ENCODE measurements at places on chromosomes 2 and 18.

GRCh38 chr2:85096616-85097015 is 36.6 kb upstream of the TCF7L1 start:
- DNase-seq, result no peak

DNA sequence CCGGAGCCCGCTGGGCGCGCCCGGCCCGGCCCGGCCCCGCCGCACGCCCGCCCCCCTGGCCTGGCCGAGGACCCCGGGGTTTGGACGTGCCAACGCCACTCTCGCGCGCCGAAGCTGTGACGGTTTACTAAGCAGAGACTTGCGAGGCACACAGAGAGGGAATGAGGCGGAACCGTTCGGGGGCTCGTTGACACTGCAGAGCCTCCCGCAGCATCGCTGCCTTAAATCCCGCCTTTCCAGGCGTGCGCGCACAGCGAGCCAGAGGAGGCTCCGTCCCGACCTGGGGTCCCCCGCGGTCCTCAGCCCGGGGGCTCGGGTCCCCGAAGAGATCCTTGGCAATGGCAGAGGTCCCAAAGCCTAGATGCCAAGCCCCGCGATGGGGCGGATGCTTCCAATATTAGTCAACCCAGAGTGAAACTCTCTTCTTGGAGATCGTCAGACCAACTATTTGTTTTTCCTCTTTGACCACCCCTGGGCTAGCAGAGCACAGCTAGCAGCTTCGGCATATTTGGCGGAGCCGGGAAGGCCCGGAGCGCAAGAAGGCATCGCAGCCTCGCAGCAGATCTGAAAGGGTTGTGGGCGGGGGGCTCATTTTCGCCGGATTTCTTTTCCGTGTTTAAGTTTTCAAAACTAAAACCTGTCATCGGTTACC is at the start of gene ZNF385B:
Gene ZNF385B, minus strand, starts transcription at position 197 of the 652 bp plus-strand sequence.
- no peak for DNase-seq

DNA sequence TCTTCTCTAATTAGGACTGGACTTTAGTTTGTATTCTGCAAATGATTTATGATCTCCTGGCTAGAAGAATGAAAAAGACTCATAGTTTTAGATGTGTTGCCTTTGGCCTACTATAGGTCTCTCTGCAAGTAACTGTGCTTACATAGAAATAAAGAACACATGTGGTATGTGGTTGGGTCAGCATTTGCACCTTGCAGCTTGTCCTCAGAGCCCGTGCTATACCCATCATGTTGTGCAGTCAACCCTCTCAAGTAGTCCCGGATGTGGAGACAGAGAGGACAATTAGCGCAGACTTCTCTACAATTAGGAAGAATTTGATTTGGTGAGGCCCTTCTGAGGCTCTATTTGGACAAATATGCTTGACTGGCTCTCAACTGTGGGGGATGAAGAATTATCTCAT is 203.7 kb upstream of the ITGA4 start:
- DNase-seq, result no peak

GRCh38 chr2:234463626-234464290 is 33.1 kb downstream of the ARL4C start:
- peak; percentile 36 for DNase-seq

- no peak for DNase-seq
Measured at GRCh38 chr18:38654946-38655345, 1089.3 kb upstream of the CELF4 start.

DNA sequence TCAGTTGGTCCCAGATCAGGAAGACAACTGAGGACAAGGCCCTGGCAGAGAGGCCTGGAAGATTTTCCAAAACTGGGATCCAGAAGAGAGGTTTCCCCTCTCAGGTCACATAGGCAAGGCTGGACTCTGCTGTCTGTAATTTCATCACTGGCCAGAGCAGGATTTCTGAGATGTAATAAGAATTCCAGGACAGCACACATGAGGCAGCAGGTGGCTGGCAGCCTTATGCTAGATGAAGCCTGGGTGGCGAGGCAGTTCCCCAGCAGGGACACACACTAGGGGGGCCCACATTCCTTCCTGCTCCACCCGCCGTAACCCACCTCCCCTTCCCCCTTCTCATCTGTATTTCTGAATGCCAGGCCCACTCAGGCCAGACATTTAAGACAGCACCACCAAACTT is 98.6 kb downstream of the HNRNPLL start:
- no peak for DNase-seq

DNA sequence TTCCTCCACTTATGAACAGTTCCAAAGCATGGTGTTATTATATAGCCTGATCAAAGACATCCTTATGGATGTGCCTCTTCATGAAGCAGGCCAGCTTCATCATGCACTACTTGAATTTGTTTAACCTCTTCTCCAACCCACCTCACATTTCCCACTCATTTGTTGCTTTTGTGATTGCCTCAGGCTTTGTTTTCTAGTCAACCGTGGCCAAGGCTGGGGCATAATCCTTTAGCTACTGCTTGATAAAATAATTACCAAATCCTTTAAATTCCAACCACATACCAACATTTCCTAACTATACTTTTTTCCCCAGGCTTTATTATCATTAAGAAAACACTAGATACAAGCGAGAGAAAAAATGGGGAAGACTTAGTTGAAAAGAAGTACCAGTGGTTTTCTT is 39.6 kb upstream of the SCN1A start:
- no peak for DNase-seq

DNA sequence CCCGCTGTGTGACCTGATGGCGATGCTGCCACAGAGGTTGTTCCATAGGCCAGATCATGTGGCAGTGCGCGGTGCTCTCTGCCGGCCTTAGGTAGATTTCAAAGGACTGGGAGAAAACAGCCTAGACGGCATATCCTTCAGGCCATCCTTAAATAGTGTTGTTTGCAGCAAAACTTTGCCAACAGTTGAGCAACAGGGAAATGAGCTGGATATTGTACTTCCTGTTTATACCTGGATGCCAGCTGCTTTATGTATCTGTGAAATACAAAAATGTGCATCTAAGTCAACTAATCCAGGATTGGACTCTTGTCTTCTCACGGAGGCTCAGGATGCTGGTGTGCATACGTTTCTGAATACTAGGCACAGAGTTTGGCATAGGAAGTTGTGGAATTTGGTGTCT is 107.1 kb downstream of the EML6 start:
- no peak for DNase-seq

Measured in NCI-H1930 (cell line).